ENCODE measurements at places on chromosomes 3 and 15.

DNA sequence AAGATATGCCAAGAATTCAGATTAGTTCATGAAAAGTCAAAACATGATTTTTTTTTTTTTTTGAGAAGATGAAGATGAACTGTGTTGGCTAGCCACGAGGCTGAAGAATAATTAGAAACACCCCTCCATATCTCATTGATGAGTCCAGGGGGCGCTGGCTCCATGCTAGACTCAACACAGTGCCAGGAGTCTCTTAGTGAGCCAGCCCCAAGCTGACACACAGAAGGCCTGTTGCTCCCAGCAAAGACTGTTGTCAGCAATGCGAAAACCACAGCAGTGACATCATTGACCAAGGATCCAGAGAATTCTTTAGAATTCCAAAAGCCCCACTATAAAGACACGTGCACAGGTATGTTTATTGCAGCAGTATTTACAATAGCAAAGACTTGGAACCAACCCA lies 185.2 kb downstream of the ANXA2 start:
- no peak for DNase-seq

DNA sequence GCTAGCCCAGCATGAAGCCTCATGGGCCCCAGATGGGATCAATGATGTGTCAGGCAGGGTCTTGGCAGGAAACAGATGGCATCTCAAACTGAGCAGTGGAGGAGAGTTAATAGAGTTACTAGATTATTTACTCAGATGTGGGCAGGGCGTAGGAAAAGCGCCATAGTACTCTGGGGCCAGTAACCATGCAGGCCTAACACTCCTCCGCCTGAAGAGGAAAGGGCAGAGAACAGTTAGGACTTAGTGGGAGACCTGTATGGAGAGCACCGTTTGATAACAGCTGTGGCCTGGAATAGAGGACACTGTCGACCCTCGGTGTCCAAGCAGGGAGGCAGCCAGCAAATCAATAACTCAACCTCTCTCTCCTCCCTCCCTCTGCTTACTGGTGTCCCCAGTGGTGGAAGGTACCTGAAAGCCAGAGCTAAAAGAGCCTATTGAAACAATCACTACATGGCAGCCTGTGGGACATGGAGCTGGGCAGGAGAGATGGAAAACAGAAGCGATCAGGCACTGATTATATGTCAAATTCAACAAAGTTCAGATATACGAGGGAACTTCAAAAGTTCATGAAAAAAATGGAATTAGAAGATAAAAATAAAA lies 111.4 kb upstream of the CCNL1 start:
- no peak for DNase-seq

- DNase-seq = peak; percentile 36
Observed at GRCh38 chr15:68384451-68385239, 47.3 kb downstream of the ITGA11 start.

DNA sequence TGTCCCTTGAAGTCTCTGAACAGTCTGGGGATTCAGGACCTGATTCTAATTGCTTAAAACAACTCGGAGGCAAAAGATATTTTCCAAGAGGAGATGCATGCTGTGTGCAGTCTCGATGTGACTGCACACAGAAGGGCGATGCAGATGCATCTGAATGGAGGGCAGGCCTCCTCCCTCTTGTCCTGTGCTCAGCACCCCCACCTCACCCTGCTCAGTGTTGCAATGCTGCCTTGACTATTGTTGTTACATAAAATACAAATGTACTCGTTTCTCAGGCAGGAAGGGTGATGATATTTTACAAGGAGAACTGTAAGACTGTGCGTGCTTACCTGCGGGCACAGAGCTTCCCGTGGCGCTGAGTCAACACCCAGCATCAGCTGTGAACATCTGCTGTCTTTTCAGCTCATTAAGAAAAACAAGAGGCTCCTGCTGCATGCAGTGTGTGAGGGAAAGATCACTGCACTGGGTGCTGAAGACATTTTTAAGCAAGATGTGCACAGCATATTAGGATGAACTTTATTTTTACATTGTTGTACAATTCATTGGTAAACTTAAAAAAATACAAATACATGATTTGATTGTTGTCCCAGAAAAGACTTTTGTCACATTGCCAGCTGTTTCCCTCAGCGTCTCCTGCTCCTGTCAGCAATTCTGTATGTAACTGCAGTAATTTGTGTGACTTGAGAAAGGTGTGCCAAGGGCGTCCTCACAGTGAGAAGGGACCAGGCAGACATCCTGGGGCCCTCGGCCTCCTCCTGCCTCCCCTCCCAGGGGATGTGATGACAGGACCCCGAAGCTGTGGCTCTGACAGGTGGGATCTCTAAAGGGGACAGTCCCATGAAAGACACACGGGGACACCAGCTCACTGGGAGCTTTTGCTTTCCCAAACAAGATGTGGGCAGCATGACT lies 56.3 kb upstream of the RPL32 start:
- DNase-seq = no peak

DNA sequence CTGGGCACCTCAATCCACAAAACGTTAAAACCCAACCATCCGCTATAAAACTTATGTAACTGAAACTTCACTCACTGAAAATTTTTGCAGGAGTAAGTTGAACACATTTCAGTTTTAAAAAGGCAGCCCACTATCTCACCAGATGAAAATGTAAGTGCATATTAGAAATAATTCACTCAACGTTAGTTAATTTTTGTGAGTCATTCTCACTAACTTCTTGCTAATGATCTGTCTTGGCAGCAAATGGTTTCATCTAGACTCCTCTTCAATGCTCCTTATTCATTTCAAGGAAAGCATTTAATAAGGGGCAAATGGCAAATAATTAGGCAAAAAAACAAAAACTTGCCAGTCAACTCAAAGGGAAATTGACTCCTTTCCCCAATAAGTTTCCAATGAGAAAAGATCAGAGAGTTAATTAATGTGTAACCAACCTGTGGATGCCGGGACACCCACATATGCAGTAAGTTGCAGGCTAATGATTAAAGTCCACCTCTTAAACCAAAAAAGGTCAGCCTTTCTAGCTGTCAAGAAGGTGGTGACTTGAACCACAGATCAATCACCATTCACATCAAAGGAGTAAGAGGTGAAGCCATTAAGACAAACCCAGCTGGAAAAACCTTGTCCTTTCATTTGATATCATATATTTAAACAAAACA lies 22.9 kb upstream of the PRICKLE2 start:
- no peak for DNase-seq

- no peak for DNase-seq
Observed at GRCh38 chr3:123424321-123424998, 24.4 kb downstream of the ADCY5 start.

DNA sequence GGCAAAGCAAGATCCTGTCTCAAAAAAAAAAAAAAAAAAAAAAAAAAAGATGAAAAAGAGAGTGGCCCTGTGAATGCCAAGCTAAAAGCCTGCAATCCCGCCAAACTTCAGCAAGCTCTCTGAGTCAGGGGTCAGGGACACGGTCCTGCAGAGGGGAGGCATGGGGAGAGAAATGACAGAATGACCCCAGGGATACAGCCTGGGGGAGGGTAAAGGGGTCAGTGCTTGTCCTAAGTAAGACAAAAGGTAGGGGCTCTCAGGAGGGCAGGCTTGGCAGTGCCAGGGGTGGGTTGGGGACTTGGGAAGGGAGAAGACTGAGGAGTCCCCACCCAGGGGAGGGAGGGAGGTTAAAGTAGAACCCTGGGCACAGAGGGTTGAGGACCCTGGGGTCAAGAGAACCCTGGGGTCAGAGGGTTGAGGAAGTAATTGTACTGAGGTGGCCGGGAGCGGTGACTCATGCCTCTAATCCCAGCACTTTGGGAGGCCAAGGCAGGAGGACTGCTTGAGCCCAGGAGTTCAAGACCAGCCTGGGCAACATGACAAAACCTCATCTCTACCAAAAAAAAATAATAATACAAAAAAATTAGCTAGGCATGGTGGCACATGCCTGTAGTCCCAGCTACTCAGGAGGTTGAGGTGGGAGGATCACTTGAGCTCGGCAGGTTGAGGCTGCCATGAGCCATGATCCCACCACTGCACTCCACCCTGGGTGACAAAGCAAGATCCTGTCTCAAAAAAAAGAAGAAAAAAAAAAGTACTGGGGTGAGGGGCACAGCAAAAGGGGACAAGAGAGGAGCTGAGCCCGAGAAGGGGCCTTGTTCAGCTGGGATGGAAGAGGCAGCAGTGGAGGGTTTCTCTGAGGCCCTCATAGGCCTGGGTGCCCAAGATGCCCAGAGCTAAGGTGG lies 5.2 kb upstream of the SEMA3B start:
- DNase-seq = no peak

- no peak for DNase-seq
Observed at GRCh38 chr3:172384836-172385235, 63.4 kb downstream of the GHSR start.

- DNase-seq = no peak
Observed at GRCh38 chr3:74787011-74787410, 172.6 kb upstream of the CNTN3 start.

GRCh38 chr3:145857956-145858355 lies 303.0 kb downstream of the PLOD2 start:
- DNase-seq = no peak

DNA sequence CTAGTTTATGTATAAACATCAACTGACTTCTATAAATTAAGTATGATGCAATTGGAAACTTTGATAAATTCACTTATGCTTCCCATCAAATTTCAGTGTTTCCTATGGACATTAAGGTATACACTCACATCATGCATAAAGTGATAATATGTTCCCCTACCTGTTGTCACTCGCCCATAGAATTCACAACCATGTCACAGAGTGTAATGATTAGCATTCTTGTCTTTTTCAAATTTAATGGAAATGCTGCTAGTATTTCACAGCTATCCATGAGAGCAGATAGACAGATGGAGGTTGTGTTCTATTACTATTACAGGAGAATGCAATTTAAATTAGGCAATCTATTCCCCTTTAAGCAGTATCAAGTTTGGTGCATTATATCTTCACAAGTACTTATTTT lies 984 bp downstream of the PLSCR4 start:
- DNase-seq = no peak

DNA sequence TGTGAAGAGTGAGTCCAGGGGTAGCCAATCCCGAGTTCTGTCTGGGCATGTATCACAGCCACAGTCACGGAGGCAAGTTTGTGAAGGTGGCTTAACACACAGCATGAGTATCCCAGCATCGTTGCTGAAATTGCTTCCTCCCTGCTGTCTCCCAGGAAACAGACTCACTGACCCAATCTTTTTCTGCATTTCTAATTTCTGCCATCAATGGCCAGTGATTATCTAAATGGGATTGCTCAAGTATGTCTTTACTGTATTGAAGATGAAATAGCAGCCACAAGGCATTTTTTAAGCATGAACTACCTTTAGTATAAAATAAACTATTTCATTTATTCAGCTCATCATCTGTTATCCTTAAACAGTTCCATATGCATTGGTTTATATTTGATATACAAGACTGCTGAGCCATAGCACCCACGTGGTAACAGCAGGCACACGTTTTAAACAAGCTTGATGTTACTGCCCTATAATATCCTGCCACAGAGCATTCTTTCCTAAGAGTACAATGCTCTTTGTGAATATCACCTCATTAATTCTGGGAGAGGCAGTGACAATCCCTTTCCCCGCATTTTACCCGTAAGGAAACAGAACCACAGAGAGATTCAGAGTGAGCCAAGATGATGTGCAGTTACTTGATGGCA lies 276.6 kb upstream of the THBS1 start:
- no peak for DNase-seq

DNA sequence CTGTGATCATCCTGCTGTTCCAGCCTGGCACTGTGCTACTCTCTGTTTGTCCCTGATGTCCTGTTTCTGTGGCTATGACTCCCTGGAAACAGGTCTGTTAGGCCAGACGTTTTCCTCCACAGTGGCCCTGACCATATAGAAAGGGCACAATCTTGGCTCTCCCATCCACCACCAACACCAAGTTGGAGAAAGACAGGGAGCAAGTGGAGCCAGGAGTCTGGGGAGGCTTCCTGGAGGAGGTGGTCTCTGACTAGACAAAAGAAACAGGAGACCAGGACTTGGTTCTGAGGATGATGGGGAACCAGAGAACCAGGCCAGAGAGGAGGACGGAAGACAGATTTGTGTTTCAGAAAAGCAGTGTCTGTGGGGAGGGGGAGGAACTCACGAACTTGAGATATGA lies 49.2 kb upstream of the SMAD6 start:
- no peak for DNase-seq

DNA sequence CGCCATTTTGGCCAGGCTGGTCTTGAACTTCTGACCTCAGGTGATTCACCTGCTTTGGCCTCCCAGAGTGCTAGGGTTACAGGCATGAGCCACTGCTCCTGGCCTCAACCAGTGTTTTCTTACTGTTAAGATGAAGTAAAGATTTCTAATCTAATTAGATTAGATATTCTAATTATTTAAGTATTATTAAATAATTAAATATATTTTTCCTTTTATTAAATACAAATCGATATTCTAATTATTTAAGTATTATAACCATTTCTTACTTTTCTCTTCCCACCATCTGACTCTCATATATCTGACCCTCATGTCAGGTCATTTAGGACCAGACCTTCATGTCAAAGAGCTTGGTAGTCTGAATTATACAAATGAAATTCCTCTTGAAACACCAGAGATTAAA lies 1291.9 kb upstream of the EPHA6 start:
- no peak for DNase-seq
